ENCODE measurements at places on chromosomes 4 and X. TPM values are rescaled to one million over a fixed set of nuclear protein-coding genes. Genes with fewer than 3 reads are reported as not detected.

DLG3 gene
- total RNA-seq, result 3.0 TPM

AREG gene
- 0.32 TPM for total RNA-seq

SLC34A2 gene
- total RNA-seq, result not detected

STPG2 gene
- 0.14 TPM for total RNA-seq

MAGED4B gene
- total RNA-seq, result 7.9 TPM

IL2RG gene
- not detected for total RNA-seq

AADAT gene
- total RNA-seq, result 0.07 TPM

CXorf58 gene
- not detected for total RNA-seq

PAGE4 gene
- not detected for total RNA-seq

SMIM43 gene
- 0.04 TPM for total RNA-seq

NDP gene
- total RNA-seq, result 0.78 TPM

CDX4 gene
- total RNA-seq, result not detected

VEGFC gene
- total RNA-seq, result 18.9 TPM

NOX1 gene
- total RNA-seq, result not detected

DUSP21 gene
- total RNA-seq, result not detected

CXCL11 gene
- total RNA-seq, result 2.6 TPM

SEPSECS gene
- 8.2 TPM for total RNA-seq
